ENCODE measurements at places on chromosomes 5 and 9.

- no peak for DNase-seq
Observed at GRCh38 chr9:3842839-3843238, 317.0 kb upstream of the RFX3 start.

DNA sequence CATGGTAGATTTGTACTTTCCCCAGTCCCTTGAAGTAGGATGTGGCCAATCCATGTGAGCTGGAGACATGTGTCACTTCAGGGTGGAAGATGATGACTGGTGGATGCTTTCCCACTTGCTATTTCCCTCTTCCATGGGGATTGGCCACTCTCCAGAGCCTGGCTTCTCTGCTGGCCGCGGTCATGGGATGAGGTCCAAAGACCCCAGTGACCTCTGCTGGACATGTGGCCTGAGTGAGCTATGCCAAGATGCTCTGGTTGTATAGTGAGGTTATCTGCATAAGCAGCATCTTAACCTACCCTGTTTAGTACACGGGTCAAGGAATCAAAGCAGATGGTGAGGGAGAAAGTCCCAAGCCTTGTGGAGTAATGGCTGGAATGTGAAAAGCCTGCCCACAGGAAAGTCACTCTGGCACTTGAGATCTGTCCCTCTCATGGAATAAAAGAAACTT lies 47.1 kb downstream of the SH3PXD2B start:
- no peak for DNase-seq

- DNase-seq: no peak
Observed at GRCh38 chr5:155019601-155020226, 6.2 kb downstream of the KIF4B start.

DNA sequence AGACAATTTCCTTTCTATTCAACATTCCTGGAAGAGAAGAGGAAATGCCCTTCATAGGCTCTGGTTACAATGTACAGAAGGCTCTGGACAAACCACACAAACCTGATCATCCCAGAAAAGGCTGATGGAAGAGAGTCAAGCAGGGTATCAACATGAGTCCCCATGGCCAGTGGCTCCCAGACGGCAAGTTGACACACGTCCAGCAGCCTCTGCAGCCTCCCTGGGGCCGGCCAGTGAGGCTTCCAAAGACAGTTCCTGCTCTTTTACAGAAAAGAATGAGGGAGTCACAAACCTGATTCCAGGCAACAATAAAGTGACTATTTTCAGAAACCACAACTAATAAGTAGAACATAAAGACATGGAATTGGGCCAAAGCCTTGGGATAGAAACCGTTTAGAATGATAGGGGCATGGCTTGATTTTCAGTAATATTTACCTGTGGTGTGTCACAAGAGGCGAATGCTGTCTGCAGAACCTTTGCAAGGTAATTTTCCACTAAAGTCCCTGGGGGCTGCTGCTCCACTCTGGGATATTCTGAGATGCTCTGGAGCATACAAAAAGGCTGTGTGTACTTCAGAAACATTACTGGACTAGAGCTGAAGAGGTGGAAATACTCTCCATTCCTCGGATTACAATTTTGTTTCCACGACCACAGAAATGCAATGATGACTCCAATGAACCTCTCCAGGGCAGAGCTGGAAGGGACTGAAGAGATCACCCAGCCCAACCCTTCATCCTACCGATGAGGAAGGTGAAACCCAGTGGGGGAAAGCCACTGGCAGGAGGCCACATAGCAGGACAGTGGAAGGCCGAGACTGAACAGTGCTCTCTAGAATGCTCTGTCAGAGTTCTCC lies 10.4 kb downstream of the MED27 start:
- DNase-seq: no peak
